NCI-H774 (cell line): ENCODE measurements at places on chromosomes 5 and 9.

- DNase-seq: no peak
These were observed 634.0 kb downstream of the IRX1 start for GRCh38 chr5:4229414-4230292.

DNA sequence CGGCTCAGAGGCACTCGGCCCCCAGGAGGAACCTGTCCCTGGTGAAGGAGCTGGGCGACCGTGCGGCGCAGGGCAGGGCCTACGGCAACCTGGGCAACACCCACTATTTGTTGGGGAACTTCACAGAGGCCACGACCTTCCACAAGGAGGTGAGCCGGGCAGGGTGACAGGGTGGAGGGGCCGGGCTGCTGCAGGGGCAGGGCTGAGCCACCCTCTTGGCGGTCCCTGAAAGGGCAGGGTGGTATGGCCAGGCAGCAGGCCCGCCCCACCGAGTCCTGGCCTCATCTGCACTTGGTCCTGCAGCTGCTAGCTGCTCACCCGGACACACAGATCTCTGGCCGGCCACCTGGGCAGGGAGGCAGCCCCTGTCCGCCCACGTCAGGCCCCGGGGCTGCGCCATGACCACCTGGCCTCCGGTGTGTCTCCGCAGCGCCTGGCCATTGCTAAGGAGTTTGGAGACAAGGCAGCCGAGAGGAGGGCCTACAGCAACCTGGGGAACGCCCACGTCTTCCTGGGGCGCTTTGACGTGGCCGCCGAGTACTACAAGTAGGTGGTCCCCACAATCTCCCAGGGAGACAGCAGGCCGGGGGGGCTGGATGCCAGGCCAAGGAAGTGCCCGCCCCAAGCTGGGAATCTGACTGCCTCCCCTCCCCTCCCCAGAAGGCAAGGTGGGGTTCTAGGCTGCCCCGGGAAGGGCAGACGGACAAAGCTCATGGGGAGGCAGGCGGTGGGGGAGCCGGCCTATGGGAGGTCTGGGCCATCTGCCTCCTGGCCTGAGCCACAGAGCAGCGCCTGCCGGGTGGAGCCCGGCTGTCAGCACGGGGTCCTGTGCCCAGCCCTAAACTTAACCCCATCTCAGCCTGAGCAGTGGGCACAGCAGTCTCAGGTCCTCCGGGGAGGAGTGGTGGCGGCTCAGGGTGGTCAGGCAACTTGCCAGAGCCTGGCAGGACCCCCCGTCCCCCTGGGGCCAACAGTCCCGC, 10.4 kb downstream of the GPSM1 start:
- no peak for DNase-seq

- DNase-seq: no peak
These were observed 57.8 kb downstream of the NRG2 start for GRCh38 chr5:139985290-139985689.

DNA sequence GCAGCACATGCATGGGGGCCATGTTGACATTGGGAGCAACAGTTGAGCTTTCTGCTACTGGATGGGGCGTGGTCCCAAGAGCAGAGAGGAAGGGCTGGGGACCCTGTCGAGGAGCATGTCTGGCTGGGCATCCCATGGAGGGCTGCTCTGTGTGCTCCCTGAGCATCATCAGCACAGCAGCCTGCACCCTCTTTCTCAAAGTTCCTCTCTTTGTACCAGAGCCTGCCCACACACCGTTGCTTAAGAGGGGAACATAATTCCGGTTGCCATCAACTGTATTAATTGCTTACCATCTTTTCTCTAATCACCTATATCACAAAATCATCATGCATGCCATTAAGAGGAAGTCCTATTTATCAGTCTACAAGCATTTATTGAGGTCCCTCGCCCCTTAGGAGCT, 55.2 kb upstream of the DIRAS2 start:
- DNase-seq: no peak

DNA sequence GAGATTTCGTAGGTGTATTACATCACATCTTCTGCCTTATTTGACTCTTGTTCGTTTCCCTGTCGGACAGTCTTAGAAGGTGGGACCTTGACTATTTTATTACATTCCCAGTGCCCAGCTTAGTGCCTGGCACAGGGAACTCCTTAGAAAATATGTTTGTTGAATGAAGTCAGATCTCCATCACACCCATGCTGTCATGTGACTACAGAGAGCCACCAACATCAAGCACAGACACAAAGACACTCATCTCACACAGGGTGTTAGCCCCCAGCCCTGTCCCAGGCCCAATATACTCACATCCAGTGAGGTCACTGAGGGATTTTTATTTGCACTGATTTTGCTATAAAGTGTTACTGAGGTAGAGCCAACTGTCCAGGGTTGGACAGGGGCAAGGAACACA, 692 bp upstream of the SRA1 start:
- no peak for DNase-seq

DNA sequence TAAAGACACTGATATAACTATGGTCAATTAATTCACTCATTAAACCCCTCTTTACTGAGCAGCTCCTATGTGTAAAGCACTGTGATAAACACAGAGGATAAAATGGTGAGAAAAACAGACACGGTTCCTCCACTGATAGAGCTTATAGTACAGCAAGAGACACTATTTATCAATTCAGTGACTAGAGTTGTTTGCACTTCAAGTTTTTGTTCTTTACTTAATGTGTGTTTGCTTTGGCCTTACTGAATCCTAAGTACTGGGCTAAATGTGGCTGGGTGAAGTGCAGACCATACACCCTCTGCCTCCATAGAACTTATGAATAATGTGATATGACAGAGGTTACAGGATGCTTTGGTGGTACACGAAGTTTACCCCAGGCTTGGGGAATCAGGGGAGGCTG, 80.1 kb upstream of the ITGA1 start:
- DNase-seq: no peak

- DNase-seq: no peak
These were observed 23.7 kb upstream of the LMNB1 start for GRCh38 chr5:126753227-126753626.

- DNase-seq: no peak
These were observed 30.6 kb upstream of the SMU1 start for GRCh38 chr9:33106827-33107621.

DNA sequence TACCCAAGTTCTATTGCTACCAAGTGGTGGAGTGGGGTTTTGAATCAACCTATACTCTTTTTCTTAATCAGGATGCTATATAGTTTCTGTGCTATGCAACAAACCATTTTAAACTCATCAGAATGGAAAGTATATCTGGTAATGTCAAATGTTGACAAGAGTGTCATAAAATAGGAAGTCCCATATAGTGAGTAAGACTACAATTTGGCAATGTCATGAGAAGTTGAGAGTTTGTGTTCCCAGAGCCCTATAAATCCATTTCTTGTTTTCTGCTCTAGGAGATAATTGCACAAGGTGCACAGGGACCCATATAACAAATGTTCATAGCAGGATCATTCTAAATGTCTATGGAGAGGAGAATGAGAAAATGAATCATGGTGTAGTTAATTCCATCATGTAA, 109.8 kb upstream of the TXNDC8 start:
- no peak for DNase-seq

GRCh38 chr9:86753836-86754235, 193.5 kb downstream of the GAS1 start:
- DNase-seq: no peak

- DNase-seq: no peak
These were observed 206.6 kb downstream of the DENND1A start for GRCh38 chr9:123723135-123723875.

DNA sequence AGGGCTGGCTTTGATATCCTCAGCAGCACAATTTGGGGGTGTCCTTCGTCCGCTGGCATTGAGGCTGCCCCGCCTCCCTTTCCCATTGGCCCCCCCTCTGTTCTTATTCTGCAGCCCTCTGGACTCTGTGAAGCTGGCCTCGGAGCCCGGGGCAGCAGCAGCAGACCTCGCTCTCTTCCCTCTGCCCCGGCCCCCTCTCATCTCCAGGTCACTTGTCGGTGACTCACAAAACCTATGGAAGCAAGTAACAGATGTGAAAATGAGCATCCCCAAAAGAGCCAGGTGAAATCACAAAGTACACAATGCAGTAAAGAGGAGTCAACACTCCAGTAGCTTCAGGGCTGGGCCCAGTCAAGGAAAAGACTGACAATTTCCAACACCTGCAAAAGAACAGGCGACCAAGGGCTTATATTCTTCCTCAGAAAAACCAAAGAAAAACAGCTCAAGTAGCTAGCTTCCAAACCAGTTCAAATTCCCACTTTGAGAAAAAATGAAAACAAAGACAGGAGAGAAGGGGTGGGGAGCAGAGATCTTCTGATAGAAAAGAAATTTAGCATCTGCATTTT, 97.5 kb downstream of the ZNF608 start:
- DNase-seq: peak; percentile 22
